T-helper 2 cell treated with Interferon-gamma antibody and Interleukin-4, amounts not matched to agents 5 μg/mL and 100 μg/mL, for 36 hours (primary cell): ENCODE measurements at places on chromosomes 12 and 14.

- DNase-seq = no peak
Measured at GRCh38 chr12:21472197-21472823, 29.1 kb downstream of the RECQL start.

DNA sequence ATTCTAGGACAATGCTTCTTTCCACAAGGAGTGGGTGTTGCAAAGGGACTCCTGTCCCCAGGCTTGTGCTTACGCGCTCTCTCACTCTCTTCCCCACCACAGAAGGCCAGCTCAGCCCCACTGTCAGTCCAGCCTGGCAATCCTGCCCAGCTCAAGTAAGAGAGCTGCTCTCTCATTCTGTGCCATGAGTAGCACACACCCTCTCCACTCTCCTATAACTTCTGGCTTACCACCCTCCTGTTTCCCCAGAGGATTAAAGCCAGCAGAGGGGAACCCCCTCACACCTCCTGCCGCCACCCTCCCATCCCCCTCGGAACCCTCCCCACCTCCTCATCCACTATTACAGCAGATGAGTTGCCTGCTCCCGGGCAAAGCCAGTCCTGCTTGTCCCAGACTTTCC, 17.1 kb downstream of the NCKAP5L start:
- DNase-seq = no peak

GRCh38 chr12:25155022-25155576, 39.9 kb downstream of the DNAI7 start:
- DNase-seq = no peak

DNA sequence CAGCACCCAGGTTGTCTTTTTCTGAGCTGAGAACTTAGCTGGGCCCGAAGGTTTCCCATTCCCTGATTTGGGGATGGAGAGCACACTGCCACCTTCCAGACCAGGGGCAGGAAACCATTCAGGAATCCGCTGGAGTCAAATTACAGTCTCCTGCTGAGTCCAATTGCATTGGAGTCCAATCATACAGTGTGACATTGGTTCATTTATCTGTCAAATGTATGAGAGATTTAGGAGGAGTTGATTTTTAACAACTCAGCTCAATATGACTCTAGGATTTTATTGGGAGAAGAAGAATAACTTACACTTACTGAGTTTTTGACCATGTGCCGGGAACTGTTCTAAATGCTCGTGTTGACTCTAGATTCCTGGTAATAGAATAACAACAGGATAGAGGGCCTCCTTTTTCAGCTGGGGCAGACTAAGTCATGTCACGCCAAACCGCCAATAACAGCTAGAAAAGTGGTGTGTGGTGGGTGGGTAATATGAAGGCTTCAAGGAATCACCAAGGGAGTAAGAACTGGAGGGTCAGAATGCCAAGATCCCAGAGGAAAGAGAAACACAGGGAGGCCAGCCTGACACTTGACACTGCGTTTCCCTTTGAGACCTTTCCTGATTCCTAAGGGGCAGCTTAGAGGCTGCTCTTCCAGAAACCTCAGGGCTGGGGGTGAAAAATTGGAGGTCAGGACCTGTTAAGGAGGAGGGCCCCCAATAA, 11.5 kb downstream of the SYNDIG1L start:
- DNase-seq = no peak

DNA sequence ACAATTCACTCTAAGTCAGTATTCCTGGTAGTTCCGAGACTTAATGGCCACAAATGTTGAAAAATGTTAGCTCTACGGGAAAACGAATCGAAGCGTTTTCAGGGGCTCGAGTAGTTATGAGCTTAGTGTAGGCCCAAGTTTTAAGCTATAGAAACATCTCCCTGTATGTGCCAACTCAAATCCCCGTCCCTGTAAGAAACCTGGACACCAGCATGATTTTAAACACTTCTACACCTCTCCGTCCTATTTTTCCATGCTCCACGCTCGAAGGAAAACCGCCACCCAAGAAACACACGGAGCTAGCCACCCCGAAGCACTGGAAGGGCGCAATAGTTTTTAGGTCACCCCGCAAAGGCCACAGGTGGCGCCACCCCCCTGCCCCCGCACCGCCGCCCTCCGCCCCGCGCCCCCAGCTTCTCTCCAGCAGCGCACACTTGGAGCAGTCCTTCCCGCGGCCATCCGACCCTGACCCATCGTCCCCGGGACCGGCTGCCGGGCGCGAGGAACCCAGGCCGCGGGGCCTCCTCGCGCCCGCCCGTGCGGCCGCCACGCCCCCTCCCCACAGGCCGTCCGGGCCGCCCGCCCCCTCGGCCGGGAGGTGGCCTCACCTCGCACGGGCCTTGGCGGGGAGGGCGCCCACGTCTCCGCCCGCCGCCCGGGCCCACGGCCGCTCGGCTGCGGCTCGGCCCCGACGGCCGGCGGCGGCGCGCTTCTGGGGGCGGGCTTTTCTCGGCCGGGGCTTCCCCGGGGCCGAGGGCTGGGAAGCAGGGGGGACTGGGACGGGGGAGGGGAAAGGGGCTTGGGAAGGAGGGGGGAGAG, 522 bp downstream of the R3HDM2 start:
- no peak for DNase-seq
